Stimulated activated CD4-positive, alpha-beta T cell treated with anti-CD3 and anti-CD28 coated beads, Interleukin-1b, Interleukin-23, amount 100 ng/mL, for 1 hour (primary cell): ENCODE measurements at places on chromosomes 3 and 15.

DNA sequence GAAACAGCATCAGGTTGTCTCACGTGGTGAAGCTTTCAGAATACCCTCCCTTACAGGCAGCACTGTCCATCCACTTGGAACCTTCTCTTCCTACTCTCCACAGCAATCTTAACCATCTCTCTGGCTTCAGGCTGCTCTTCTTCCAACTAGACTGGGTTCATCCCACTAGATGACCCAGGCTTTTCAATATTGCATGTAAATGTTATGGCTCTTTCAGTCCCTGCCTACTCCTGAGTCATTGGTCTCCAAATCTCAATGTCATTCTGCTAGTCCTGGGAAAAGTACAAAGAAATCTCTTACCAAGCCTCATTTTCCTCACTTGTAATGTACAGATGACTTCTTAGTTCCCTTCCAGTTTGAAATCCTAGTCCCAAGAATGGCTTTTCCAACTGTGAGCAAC lies 109.7 kb upstream of the CTNNB1 start:
- no peak for DNase-seq

GRCh38 chr3:59970376-59970775 lies 920.6 kb upstream of the CFAP20DC start:
- DNase-seq, result no peak

DNA sequence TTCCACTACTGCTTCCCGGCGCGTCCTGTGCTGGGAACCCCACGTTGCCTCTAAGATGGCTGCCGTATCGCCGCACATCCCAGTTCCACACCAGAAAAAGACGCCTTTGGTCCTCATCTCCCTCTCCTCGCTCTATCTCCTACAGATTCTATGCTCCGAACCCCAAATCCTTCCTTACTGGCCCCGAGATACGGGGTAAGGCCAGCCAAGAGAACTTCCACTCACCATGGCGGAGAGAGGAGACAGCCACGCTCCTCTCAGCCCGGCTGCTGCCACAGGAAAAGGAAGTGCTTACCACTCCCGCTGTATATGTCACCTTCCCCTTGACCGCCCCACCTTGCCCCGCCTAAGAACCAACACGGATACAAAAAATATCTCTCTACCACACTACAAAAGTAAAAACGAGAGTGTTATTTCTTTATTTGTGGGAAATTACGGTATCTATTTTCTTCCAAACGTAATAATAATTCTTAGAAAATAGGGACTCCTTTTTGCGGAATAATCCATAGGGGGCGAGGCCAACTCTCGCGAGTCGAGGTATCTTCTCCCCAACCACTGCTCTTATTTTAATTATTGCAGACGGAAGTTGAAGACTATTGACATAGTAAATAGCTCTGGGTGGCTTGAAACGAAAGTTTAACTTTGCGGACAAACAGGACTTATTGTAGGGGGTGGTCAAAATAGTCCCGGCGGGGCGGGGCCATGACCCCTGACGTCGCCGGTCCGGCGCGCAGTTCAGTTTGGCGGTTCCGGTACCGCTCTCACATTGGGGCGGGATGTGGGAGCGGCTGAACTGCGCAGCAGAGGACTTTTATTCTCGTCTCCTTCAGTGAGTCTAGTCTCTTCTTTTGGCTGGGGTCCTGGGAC lies at the start of the genes RPL4 and ZWILCH:
Gene RPL4 (minus strand): TSS at position 293 of the 867 bp plus-strand sequence. CDS start 65 bp downstream, at position 228.
Gene ZWILCH (plus strand): TSS at position 764 of the 867 bp plus-strand sequence. CDS start 13 bp downstream, at position 777.
- peak; percentile 37 for DNase-seq

- no peak for DNase-seq
Measured at GRCh38 chr3:5006755-5007202, 27.5 kb downstream of the BHLHE40 start.

GRCh38 chr3:171389491-171389890 lies 70.7 kb downstream of the TNIK start:
- DNase-seq, result no peak

DNA sequence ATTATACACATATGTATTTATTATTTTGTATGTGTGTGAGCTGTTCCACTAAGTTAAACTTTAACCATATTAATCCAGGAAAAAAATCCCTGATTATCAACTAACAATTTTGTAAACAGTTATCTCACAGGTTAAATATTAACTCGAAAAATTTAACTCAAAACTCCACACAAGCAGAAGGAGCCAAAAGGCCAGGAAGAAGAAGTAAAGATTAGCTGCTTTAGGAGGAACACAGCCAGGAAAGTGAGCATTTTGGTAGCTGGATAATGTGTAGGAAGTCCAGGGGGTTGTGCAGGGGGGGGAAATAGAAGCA lies 425.0 kb downstream of the TIGIT start:
- no peak for DNase-seq

GRCh38 chr15:33292717-33293307 lies 18.0 kb upstream of the RYR3 start:
- no peak for DNase-seq

DNA sequence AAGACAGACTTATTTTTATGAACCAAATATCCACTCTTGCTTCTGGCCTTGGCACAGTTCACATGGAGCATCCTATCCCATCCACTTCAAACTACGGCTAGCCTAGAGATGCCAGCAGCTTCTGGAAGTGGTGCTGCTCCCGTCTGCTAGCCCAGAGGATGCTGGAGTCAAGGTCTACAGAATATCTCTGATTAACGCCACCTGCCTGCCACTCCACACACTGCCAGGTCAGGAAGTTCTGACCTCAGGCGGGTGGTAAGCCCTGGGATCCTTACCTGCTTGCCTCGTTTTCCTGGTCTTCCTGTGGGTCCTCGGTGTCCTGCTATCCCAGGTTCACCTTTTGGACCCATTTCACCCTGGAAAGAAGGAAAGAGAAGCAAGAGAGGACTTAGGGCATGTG lies 42.9 kb downstream of the EAF1 start:
- no peak for DNase-seq

DNA sequence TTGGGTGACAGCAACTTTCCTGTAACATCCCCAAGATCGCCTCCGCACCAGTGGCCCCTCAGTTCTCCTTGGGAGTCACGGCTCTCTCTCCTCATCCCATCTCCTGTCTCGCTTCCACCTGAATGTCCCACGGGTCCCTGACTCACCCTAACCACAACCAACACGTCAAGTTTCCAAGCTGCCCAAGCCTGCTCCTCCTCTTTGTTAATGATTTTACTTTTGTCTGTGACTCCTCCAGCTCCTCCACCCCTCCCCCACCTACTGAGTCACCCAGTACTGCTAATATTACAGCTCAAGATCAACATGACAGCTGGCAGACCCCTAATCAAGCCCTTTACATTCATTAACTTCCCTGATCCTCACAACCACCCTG lies 39.3 kb downstream of the BDH1 start:
- peak; percentile 36 for DNase-seq

- DNase-seq, result no peak
Measured at GRCh38 chr15:36133742-36134141, 445.7 kb upstream of the CDIN1 start.

- no peak for DNase-seq
Measured at GRCh38 chr15:91946581-91947292, 93.2 kb downstream of the SLCO3A1 start.

DNA sequence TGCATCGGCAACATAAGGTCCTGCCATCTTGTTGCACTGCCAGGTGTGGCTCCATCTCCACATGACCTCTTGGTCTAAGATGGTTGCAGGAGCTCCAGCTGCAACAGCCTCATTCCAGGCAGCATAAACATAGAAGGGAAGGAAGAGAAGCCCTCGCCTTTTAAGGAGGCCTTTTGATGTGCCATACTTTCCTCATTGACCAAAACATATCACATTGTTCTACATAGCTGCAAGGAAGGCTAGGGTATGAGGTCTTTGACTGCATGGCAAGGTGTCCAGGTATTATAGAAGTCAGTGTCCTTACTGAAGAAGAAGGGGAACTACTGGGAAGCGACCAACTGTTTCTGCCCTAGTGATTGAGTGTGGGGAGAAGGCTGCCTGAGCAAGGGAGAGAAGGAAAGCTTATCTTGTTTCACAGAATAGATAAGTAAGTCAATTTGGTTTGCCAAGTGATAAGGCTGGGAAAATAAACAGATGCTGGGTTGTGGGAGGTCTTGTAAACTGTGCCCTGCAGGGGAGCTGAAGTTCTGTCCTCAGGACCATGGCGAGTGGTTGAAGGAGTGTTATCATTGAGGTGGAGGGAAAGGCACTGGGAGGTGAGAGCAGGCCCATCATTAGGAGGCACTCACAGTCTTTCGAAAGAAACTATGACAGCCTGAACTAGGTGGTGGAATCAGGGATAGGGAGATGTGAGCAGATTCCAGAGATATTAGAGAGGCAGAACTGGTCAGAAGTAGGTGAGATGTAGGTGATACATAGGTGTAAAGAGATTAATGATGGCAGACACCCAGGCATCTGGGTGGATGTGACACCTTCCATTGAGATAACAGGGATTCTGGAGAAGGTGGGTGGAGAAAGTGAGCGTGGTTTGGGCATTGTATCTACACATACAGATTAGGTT lies 93.8 kb upstream of the IGF1R start:
- DNase-seq, result no peak

DNA sequence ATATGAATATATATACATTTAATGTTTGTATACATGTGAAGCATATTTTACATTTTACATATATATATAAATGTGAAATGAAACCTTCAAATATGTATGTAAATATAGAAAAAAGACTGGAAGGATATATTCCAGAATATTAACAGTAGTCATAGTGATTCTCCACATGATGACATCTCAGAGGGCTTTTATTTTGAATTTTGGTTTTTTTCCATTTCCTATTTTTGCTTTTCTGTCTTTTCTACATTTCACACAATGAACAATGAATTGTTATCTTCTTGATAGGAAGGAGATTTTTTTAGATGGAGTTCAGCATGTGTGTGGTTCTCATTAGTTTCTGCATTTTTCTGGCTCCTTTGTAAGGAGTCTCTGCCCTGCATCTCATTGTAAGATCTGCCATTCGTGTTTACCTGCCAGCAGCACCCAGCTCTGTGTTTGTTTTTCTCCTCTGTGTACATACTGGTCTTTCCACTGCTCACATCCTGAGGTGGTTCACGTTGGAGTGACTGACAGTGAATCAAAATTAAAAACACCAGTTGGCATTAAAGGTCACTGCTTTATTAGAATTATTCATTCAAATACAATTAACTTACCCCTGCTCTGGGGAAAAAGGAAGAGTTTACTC lies 425.3 kb upstream of the MDFIC2 start:
- no peak for DNase-seq

GRCh38 chr3:94303266-94303665 lies 240.4 kb downstream of the NSUN3 start:
- DNase-seq, result no peak

DNA sequence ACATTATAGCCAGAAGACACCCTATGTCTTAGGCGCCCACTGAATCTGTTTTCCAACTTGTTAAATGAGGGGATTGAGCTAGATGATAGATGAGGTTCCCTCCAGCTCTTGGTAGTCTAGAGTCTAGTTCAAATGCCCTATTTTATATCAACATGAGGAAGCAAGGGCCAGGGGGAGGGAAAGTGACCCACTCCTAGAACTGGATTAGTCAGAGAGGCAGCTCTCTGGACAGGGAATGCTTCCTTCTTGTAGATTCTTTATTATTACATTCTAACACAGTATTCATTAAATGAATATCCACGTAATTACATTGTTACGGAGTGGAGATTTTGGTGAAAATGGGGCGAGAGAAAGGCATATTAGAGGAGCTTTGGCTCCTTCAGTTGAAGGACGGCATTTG lies 89.5 kb downstream of the RAD18 start:
- no peak for DNase-seq

DNA sequence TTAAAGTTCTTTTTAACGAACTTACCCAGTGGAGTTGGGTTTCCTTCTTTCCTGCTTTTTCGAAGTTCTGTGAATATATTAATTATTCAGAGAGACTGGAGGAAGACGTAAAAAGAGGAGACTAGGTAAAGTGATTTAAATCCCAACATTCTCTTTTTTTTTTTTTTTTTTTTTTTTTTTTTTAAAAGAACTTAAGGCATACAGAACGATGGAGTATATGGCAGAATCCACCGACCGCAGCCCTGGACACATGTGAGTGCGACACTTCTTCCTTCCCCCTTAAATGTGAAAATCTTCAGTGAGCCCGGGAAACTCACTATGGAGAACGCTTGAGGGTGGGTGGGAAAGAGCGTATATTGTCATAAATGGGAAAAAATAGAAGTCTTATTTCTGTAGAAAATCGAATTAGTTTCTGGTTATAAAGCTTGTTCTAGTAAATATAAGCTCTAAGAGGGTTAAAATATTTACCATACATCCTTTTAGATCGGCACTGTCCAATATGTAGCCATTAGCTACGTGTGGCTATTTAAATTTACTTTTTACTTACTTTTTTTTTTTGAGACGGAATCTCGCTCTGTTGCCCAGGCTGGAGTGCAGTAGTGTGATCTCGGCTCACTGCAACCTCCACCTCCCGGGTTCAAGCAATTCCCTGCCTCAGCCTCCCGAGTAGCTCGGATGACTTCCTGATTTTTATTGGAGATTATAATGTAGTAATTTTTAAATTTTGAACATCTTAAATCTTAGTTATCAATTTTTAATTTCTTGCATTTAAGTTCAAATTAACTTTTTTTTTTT lies 892 bp downstream of the NMD3 start:
- no peak for DNase-seq

DNA sequence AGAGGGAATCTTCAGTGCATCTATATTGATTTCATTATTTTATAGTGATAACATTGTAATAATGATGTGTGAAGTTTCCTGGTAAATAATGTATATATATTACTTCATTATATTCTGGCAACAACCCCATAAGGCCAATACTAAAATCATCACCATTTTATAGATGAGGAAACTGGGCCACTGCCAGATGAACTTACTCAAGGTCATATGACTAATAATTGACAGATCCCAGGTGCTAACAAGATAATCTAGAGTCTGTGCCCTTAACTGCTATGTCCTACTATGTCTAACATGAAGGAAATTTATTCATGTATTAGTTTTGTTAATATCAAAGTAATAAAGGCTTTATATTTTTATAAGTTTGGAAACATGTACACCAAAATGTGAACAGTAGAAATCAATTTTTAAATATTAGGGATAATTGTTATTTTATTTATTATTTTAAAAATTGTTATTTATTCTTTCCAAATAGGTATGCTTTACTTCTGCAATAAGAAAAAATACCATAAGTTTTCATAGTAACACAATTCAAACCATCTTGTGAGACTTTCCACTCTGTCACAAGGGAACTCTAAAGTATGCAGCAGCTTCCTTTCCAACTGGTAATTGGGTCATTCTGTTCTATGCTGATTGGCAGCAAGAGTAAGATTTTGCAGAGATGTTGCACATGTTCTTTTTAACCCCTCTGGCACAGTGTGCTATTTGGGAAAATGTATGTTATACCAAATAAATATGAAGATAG lies 90.8 kb upstream of the CMC1 start:
- no peak for DNase-seq

- DNase-seq, result no peak
Measured at GRCh38 chr3:156216852-156217251, 96.5 kb downstream of the KCNAB1 start.

DNA sequence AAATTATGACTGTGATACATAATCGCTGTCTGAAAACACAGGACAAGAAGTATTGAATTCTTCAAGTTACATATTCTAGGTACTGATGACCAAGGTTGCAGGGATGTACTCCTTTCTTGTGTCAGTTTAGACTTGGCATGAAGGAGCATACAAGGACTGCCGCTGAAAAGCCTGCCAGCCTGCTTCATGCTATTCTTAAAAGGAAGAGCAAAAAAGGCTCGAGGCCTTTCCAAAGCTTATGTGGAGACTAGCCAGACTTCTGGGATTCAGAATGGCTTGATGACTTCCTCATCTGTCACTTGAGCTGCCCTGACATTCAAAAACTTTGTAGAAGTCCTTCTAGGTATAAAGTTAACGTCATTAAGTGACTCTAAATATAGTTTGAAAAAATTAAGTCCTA lies 92.0 kb downstream of the CADM2 start:
- DNase-seq, result no peak
